ENCODE measurements at places on chromosomes 5 and 9.

GRCh38 chr5:30502277-30502676 lies 691.2 kb upstream of the CDH6 start:
- no peaks in the 10 kb centered on the region for H3K4me1 ChIP-seq
- H3K27ac ChIP-seq, result no peak overlapping the region
- DNase-seq, result no peak
- no peaks in the 10 kb centered on the region for H3K27me3 ChIP-seq
- H3K36me3 ChIP-seq, result no peaks in the 10 kb centered on the region

- no peaks in the 10 kb centered on the region for H3K4me1 ChIP-seq
- DNase-seq, result no peak
- no peak overlapping the region for H3K27ac ChIP-seq
- no peaks in the 10 kb centered on the region for H3K27me3 ChIP-seq
- H3K4me3 ChIP-seq, result no peak overlapping the region
- H3K36me3 ChIP-seq, result no peaks in the 10 kb centered on the region
Observed at GRCh38 chr9:89821081-89821480, 216.3 kb downstream of the GADD45G start.

DNA sequence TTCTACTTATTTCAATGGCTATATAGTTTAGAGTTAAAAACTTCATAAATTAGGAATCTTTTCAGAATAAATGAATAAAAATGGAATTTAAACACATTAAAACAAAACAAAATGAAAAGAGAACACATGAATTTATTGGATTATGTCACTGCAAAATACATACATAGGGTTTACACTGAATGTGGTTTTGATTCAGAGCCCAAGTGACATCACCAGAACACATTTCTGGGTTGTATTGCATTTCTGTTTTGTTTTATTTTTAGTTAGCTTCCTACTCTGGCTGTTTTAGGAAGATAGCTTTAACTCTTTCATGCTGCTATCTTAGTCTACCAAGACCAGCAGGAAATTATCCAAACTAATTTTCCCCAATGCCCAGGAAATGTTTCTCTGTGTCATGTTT lies 1935.0 kb downstream of the EFNA5 start:
- DNase-seq, result no peak
- H3K4me1 ChIP-seq, result no peaks in the 10 kb centered on the region
- no peaks in the 10 kb centered on the region for H3K36me3 ChIP-seq
- no peaks in the 10 kb centered on the region for H3K27me3 ChIP-seq
- no peak overlapping the region for H3K27ac ChIP-seq

DNA sequence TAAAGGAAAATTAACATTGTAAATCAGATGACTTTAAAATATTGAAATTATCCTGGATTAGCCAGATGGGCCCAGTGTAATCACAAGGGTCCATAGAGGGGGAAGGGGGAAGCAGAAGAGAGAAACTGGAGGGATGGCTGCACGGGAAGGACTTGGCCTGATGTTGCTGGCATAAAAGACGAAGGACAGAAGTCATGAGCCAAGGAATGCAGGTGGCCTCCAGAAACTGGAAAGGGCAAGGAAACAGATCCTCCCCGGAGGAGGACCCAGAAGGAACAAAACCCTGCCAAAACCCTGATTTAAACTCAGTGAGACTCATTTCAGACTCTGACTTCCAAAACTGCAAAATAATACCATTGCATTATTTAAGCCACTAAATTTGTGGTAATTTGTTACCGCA lies 100.2 kb downstream of the ADAMTS2 start:
- no peak overlapping the region for H3K4me3 ChIP-seq
- no peaks in the 10 kb centered on the region for H3K4me1 ChIP-seq
- H3K36me3 ChIP-seq, result no peaks in the 10 kb centered on the region
- H3K27ac ChIP-seq, result no peak overlapping the region

DNA sequence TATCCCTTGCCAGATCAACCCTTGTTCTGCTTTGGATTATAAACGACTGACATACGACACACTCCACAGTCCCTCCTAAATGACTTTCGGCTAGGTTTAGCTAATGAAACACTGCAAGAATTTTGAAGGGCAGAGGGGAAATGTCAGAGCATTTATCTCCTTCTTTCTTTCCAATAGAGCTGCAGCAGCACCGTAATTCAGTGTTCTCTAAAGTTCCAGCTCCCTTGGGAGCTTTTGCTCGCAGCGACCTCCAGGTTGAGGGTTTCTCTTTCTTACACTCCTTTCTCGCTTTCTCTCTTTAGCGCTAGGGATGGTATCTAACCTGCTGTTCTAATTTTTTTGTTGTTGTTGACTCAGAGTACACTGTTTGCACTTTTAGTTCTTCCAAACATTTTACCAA lies 467.1 kb upstream of the ST8SIA4 start:
- H3K27ac ChIP-seq, result no peak overlapping the region
- no peaks in the 10 kb centered on the region for H3K4me1 ChIP-seq
- no peaks in the 10 kb centered on the region for H3K27me3 ChIP-seq
- no peak for DNase-seq
- H3K4me3 ChIP-seq, result no peak overlapping the region
- no peaks in the 10 kb centered on the region for H3K36me3 ChIP-seq

- peak overlapping the region; percentile 65 for H3K4me3 ChIP-seq
- DNase-seq, result peak; percentile 72
- no peaks in the 10 kb centered on the region for H3K27me3 ChIP-seq
- H3K36me3 ChIP-seq, result no peaks in the 10 kb centered on the region
- peaks cover 4% of the 10 kb centered on the region for H3K4me1 ChIP-seq
Observed at GRCh38 chr5:72556351-72557166, 49.3 kb upstream of the ZNF366 start.

- peaks cover 8% of the 10 kb centered on the region for H3K4me1 ChIP-seq
- H3K27me3 ChIP-seq, result no peaks in the 10 kb centered on the region
- peak overlapping the region; percentile 89 for H3K4me3 ChIP-seq
- no peaks in the 10 kb centered on the region for H3K36me3 ChIP-seq
Observed at GRCh38 chr5:142356716-142357468, 32.1 kb upstream of the SPRY4 start.

DNA sequence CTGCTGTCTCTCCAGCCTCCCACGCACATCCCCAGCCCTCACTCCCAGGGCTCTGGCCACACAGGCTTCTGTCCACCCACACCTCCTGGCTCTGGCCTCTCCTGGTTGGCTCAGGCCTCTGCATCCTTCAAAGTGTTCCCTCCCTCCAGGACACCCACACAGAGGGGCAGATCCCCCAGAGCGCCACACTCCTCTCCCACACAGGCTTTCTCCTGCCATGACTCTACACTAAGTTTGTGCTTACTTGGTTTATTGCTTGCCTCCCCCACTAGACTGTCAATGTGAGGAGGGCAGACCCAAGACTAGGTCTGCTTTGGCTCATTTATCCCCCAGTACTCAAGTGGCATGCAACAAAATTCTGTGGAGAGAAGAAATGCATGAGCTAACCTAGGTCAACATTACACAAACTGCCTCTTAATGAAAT lies 67.0 kb upstream of the SPOCK1 start:
- H3K27ac ChIP-seq, result no peak overlapping the region
- no peaks in the 10 kb centered on the region for H3K36me3 ChIP-seq
- no peak overlapping the region for H3K4me3 ChIP-seq
- no peak for DNase-seq

Measured in ascending aorta (tissue), 2 donors.